ENCODE measurements at places on chromosomes 6 and 20.

DNA sequence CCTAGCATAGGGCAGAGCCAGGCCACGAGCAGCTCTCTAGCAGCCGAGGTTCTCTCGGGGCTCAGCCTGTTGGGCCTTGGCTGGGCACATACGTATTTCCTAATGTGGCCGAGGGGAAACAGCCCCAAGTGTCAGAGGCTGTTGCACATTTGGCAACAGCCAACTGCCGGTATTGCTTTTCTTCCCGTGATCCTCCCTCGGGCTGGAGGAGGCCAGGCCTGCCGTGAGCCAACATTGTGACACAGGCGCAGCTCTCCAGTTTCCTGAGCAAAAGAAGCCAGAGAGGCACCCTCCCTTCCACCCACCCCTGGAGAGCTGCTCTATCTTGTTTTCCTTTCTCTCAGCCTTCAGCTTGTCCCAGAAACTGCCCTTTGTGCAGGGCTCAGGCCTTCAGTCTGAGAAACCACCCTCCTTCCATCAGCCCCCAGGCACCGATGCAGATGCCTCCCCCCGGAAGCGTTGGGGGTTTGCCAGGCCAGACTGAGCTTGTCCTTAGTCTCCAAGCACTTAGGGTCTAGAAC is 5.1 kb upstream of the BPI start:
- no peak for DNase-seq

DNA sequence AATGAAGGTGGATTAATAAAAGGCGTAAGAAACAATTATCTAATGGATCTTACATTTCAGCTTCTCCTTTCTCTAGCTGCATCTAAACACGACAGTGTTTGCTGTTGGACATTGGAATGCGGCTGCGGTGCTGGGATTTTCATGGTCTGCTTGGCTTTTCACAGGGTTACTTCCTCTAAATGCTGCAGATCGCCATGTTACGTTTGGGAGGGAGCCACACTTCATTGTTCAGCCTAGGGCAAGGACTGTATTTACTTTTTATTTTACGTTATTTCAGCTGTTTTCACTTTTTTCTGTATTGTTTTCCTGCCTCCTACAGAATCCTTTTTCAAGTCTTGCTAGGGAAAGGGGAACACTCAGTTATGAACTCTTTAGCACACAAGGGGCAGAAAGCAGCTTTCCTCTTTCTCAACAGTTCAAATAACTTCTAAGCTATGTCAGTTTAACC is 97.9 kb upstream of the MTHFD1L start:
- DNase-seq, result no peak

DNA sequence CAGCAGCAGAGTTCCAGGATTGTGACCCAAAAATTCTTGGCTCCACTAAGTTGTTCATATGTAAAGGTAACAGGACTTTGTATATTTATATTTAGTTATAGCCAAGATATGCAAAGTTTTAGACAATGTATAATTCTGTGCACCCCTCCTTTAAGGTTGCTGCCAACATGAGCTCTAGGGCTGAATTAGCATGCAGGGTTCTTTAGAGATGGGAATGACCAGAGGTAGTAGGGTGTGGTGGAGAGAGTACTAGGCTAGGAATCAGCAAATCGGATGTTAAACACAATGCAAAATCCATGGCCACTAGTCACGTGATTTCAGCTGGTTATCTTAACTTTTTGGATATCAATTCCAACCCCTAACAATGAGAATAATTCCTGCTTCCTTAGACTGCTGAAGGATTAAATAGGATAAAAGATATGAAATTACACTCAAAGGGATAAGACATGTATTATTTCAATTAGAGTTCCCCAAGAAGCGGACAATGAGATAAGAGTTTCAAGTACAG is 260.3 kb upstream of the RNF24 start:
- DNase-seq, result no peak

- no peak for DNase-seq
These were observed 355.1 kb downstream of the HAO1 start for GRCh38 chr20:7585126-7585679.

DNA sequence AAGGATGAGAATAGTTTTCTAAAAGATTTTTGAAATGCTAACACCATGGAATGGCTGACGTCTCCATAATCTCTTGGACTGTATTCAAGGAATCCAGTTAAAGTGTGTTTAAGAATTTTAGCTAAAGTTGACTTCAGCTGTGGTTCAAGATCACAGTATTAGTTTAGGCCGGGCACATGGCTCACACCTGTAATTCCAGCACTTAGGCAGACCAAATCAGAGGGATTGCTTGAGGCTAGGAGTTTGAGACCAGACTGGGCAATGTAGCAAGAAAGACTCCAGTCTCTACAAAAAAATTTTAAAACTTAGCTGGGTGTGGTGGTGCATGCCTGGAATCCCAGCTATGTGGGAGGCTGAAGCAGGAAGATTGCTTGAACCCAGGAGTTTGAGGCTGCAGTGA is 68.2 kb downstream of the RFPL4B start:
- DNase-seq, result no peak

DNA sequence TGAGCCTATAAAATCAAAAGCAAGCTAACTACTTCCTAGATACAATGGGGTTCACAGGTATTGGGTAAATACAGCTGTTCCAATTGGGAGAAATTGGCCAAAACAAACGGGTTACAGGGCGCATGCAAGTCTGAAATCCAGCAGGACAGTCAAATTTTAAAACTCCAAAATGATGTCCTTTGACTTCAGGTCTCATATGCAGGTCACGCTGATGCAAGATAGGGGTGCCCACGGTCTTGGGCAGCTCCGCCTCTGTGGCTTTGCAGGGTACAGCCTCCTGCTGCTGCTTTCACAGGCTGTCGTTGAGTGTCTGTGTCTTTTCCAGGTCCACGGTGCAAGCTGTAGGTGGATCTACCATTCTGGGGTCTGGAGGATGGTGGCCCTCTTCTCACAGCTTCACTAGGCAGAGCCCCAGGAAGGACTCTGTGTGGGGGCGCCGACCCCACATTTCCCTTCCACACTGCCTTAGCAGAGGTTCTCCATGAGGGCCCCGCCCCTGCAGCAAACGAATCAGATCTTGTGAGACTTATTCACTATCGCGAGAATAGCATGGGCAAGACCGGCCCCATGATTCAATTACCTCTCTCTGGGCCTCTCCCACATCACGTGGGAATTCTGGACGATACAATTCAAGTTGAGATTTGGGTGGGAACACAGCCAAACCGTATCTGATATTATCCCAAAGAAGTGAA is 11.9 kb upstream of the SMIM29 start:
- no peak for DNase-seq

All from activated T-cell treated with anti-CD3 and anti-CD28 coated beads, Interleukin-2, amount 50 U/mL, for 24 hours (primary cell).